Bronchial epithelial cell (primary cell): ENCODE measurements at places on chromosomes 16 and 17. TPM values are rescaled to one million over a fixed set of nuclear protein-coding genes. Genes with fewer than 3 reads are reported as not detected.

Gene MLYCD
- total RNA-seq: 2.4 and 2.6 TPM in 2 replicates

Gene MYO15B
- total RNA-seq: 1.6 and 3.6 TPM in 2 replicates

Gene CCL14
- total RNA-seq: not detected in 2 replicates

Gene CSH1
- not detected in 2 replicates for total RNA-seq

Gene KRT12
- not detected in 2 replicates for total RNA-seq

Gene CMIP
- 21.1 and 22.3 TPM in 2 replicates for total RNA-seq

Gene CACNG3
- total RNA-seq: not detected in 2 replicates

Gene SDR42E1
- total RNA-seq: 23.2 and 29.1 TPM in 2 replicates

Gene SRL
- total RNA-seq: not detected in 2 replicates
